Stimulated activated CD8-positive, alpha-beta memory T cell treated with anti-CD3 and anti-CD28 coated beads, Interleukin-15, amount 100 ng/mL, for 48 hours (primary cell): ENCODE measurements at places on chromosomes 4 and X.

GRCh38 chr4:69984030-69984443 is 11.7 kb upstream of the STATH start:
- DNase-seq, result no peak

DNA sequence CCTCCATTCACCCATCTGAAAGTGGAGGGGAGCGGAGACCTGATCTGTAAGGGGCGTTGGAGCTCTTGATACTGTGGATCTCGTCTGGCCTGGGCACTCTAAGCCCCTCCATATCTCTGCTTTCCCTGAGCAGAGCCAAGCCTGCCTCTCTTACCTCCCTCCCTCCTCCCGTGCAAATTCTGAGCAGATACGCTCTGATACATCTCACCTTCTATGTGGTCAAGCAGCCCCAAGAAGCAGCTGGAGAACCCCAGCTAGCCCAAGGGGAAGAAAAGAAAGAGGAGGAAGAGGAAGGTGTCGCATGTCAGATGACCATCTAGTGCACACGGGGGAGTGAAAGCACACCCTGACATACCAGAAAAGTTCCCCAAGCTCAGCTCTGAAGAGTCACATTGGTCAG is 1.9 kb upstream of the DGAT2L6 start:
- DNase-seq, result no peak

DNA sequence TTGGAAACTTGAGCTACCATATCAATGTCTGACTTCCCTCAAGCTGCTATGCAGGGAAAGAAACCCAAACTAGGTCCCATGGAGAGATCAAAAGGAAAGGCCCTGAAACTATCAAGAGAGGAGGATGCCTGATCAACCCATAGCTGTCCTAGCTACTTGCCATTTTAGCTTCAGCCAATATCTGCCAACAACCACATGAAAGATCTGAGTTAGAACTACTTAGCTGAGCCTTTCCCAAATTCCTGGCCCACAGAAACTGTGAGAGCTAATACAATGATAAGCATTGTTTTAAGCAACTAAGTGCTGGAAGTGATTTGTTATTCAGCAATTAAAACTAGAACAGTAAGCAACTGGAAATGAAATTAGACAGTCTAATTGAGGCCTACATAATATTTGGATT is 6.3 kb upstream of the ARHGEF38 start:
- no peak for DNase-seq

DNA sequence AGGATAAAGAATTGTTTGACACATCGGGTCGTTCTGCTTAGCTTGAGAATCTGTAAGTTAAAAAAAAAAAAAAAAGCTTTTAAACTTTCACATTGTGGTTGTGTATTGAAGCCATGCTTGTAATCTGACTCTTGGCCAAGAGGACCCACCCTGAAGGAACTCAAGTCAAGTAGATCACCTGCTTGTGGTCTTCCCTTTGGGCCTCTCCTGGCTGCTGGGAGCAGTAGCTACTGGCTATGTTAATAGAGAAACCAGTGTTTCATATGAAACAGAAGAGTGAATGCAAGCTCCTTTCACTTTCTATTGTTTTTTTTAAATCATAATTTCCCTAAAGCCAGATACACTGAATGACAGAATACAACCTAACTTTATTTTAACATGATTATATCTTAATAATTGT is 402.4 kb upstream of the NDST4 start:
- DNase-seq, result no peak

DNA sequence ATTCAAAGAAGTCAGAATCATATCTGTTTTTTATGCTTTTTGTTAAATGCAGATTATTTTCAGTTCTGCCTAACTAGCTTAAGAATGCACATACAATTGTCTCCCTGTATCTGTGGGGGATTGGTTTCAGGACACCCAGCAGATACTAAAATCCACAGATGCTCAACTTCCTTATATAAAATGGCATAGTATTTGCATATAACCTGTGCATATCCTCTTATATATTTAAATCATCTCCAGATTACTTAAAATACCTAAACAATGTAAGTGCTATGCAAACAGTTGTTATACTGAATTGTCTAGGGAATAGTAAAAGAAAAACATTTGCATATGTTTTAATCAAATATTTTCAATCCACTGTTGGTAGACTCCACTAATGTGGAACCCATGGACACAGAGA is 279.4 kb downstream of the TMA16 start:
- DNase-seq, result no peak

- DNase-seq, result no peak
Measured at GRCh38 chr4:186852073-186852420, 128.4 kb upstream of the FAT1 start.

DNA sequence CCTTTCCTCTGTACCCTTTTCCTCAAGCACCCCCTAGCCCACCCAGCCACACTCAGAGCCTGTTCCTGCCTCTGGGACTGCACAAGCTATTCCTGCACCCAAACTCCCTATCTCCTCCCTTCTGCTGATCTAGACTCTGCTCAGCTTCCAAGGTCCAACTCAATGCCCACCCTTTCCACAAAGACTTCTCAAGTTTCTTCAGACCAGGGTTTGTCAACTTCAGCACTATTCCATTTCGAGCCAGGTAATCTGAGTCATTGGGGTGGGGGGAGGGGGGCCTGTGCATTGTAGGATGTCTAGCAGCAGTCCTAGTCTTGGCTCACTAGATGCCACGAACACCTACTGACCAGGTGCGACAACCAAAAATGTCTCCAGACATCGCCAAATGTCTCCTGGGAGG is 37.3 kb downstream of the PHKA2 start:
- no peak for DNase-seq
